Stimulated activated CD4-positive, alpha-beta T cell treated with anti-CD3 and anti-CD28 coated beads, TNF-alpha, amount 100 ng/mL, for 1 hour (primary cell): ENCODE measurements at places on chromosomes 4 and X.

GRCh38 chr4:55947254-55947882 is 1.4 kb upstream of the CEP135 start:
- no peak for DNase-seq

- no peak for DNase-seq
Measured at GRCh38 chr4:16995451-16995850, 97.0 kb upstream of the LDB2 start.

DNA sequence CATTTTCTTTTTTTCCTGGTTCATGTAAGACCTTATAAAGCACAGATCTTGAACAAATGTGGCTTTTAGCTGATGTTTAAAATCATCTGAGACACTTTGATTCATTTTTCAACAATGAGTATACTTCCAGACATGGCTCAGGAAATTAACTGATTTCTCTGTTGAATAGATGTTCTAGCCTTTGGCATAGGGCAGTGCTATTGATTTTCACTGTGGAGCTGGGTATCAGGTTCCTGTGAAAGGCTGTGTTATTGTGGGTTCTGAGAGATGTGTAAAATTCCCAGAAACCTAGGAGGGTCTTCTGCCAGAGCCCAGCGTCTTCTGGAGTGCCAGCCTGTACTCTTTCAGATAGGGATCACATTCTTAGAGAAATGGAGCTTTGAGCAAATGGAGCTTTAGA is 278.9 kb downstream of the EPHA5 start:
- DNase-seq = no peak

- no peak for DNase-seq
Measured at GRCh38 chrX:18714910-18715309, 7.5 kb downstream of the PPEF1 start.

GRCh38 chr4:4864443-4864939 is 5.0 kb downstream of the MSX1 start:
- DNase-seq = no peak
